T-helper 9 cell (primary cell): ENCODE measurements at places on chromosomes 2 and 18.

DNA sequence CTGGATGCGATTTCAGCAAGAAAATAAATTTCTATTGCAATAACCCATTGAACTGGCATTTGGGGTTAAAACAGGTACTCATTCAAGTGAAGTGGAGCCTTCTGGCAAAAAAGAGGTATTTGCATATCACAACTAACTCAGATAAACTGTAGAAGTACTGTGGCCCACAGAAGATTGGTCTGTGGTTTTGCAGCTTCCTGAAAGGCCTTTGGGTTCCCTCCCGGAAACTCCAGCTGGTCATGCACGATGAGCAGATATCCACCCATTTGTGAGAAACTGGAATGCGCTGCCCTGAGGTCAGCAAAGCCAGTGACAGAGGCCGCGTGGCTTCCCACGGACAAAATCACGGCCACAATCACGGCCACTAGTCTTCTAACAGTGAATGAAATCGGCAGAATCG lies 106.3 kb downstream of the EPHA4 start:
- no peak for DNase-seq

- no peak for DNase-seq
Observed at GRCh38 chr2:188294352-188294926, 2.8 kb downstream of the GULP1 start.

GRCh38 chr2:122132147-122132691 lies 376.8 kb downstream of the TSN start:
- no peak for DNase-seq

GRCh38 chr2:102735416-102736109 lies 26.3 kb upstream of the TMEM182 start:
- no peak for DNase-seq

DNA sequence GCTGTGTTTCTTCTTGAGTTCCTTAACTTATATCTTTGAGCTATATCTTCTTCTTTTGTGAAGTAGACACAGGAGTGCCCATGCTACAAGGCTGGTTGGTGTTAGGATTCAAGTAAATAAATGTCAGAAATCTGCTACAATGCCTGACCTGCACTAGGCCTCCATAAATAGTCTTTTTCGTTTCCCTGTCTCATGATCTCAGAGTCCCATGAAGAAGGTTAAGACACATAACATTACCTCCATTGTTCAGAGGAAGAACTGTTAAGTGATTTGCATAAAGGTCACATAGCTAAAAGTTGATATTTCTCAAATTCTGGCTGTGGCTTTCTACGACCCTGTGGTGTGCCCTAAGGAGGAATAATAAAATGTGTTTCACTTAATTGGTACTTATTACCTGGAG lies 228.4 kb downstream of the KCNS3 start:
- no peak for DNase-seq

DNA sequence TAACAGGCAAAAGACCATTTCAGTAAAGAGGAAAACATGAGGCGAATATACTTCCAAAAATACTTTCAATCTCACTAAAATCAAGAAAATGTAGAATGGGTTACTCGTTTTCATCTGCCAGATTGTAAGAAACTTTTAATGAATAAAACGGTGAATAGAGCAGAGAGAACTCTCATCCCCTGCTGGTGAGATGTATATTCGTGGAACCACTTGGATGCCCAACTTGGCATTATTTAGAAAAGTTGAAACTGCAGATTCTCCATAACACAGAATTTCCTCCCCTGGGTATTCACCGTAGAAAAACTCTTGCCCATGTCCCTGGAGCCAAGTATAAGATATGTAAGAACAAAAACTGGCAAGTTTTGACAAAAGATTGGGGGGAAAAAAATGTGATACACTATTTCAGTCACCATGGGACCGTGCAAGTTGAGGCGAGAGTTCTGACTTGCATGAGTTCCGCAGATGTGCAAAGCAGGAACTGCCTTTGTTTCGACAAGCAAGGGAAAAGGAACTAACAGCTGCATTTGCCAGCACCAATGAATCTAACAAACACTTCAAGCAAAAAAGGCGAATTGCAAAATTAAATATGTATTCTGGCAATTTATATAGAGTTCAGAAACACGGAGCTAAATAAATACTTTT lies 14.8 kb downstream of the TIMM21 start:
- DNase-seq, result no peak

GRCh38 chr18:225745-226144 lies 42.1 kb downstream of the THOC1 start:
- no peak for DNase-seq

- DNase-seq, result no peak
Observed at GRCh38 chr2:22800412-22800811, 584.6 kb upstream of the KLHL29 start.

- no peak for DNase-seq
Observed at GRCh38 chr2:120515759-120516678, 170.1 kb downstream of the INHBB start.

DNA sequence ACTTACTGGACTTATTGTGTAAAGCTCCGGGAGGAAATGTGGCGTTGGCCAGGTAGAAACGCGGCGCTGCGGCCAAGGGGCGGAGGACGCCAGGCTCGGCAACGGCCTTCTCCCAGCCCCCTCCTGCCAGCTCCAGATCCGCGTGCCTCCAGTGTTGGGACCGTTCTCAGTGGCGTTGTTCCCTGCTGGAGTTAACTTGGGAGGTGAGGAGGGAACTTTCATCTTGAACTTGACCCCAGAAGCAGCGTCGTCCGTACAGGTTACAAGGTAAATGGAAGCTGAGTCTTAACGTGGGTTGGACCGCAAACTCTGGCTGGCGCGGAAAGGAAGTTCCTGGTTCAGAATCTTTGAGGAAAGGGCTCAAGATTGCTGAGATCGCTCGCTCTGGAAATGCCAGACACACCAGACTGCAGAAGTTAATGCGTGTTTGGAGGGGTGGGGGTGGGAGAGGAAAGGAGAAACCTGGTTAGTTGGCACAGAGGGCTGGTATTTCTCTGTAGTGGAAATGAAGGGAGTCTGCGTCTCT lies 1.3 kb downstream of the TANC1 start:
- DNase-seq, result no peak

- no peak for DNase-seq
Observed at GRCh38 chr2:222960126-222960525, 91.9 kb upstream of the KCNE4 start.

GRCh38 chr2:220272656-220273055 lies 645.2 kb downstream of the SLC4A3 start:
- DNase-seq, result no peak

DNA sequence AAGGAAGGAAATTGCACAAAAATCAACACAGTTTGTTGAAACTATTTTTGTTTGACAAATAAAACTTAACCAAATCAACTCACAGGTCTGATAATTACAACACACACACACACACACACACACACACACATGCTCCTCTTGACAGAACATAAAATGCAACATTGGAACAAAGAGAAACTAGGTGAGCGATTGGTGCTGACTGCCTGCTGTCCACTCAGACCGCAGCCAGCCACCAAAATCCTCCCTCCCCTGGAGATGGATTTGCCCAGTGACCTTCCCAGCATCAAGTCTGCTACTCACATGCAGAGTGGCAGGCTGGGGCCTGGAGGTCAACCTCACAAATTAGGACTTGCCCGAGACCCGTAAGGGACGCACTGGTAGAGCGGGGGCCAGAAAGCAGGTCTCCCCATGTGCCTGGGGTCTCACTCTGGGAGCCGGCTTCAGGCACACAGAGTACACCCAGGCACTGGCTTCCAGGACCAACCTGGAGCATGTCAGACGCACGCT lies 61.4 kb downstream of the DIPK1C start:
- no peak for DNase-seq

DNA sequence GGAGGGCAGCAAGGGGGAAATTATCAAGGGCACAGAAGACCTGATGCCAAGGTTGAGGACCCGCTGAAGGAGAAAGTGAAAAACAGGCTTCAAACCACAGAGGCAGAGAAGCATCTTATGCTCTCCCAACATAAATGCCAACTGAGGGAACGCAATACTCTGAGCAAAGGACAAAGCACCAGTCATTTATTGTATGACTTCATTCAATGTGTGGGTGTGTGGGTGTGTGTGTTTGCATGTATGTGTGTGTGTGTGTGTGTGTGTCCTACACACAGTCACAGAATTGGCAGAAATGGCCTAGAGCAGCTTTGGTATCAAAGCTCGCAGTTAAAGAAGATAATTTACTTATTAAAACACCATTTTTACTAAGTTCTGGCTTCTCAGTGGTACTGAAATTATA lies 51.4 kb downstream of the UXS1 start:
- DNase-seq, result no peak

DNA sequence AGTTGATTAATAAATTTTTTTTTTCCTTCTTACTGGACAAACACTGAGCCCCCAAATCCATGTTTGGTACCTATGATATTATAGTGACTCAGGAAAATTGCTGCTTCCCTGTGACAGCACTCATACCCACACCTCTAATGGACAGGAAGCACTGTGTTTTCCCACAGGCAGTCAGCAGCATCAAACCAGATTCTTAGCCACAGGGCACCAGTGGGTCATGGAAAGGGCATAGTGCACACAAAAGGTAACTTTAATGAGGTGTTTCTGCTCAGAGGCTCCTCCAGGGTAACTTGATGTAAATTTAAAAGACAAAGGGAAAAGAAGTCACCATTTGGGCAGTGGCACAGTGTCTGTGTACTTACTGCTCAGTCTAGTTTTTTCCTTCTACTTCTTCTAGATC lies 34.1 kb downstream of the SERPINB11 start:
- DNase-seq, result no peak

DNA sequence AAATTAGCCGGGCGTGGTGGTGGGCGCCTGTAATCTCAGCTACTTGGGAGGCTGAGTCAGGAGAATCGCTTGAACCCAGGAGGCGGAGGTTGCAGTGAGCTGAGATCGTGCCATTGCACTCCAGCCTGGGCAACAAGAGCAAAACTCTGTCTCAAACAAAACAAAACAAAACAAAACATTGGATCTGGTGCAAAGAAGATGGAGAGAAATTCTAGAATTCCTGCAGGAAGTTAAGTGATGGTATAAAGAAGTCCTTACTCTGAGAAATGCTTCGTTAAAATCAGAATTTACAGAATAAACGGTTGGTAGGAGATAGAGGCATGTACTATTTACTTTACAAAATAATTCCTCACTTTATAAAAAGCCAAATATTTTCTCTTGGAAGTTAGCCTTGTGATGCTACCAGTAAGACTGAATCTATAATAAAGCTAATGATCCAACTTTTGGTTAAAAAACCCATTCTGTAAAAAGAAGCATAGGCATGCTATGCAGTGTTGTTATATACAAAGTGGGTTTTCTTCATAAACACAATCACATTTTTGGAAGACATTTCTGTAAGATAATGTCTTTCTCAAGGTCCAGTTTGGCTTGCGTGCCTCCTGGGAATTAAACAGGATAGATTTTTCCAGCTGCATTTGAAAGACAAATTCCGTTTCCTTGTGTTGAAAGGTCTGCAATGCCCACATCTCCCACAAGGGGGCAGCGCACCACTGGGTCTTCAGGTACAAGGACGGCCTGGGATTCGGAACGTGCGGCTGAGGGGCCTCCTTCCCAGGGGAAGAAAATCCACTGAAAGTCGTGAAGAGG lies 35.6 kb upstream of the PNO1 start:
- peak; percentile 78 for DNase-seq

DNA sequence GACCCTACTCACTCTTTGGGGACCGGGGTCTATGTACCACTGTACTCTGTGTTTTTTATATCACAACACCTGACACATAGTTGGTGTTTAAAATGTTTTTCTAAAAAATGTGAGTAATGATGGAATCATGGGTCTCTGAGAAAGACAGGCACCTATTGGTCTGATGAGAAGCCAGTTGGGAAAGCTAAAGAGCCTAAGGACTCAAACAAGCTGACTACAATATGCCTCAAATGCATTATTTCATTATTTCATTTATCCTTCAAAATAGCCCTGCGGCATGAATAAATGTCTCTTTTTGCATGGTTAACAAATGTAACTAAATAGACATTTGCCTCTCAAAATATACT lies 102.9 kb upstream of the SCN1A start:
- DNase-seq, result no peak

DNA sequence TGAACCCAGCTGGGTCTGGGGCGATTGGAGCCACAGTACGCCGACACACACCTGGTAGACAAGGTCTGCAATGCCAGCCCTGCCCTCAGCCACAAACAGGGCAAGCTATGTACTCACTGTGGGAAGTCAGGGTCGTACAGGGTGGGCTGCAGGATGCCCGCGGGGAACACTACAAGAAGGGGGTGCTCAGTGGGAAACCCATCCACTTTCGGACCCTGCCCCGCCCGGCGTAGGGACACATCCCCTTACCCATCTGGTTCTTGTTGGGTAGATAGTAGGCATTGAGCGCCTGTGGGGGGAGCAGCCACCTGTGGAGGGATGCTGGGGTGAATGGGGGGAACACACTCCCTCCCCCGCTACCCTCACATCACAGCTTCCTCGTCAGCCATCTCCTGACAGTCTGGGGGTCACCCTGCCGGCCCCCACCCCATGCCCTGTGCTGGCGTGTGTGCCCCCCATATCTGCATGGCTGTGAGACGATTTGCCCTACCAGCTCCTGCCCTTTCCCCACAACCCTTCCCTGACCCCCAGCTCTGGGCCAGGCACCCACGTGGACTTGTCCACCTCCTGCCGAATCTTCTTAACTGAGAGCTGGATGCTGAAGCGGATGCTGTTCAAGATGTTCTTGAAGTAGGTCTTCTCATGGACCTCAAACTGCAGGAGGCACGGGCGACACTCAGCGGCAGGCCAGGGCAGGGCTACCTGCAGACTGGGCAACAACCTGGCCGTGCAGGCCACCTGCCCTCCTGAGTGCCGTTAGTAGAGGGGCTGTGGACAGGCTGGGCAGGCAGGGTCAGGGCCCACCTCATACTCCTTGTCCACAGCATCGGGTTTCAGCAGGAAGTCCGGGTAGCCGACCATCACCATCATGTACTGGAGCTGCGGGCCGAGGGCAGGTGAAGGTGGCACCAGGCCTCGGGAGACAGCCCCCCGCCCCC lies 5.1 kb downstream of the ECEL1 start:
- no peak for DNase-seq

GRCh38 chr2:126343136-126343535 lies 312.8 kb upstream of the GYPC start:
- DNase-seq, result no peak

- no peak for DNase-seq
Observed at GRCh38 chr2:159506764-159507440, 109.4 kb downstream of the BAZ2B start.

GRCh38 chr2:176768185-176768584 lies 444.4 kb upstream of the HNRNPA3 start:
- DNase-seq, result no peak

DNA sequence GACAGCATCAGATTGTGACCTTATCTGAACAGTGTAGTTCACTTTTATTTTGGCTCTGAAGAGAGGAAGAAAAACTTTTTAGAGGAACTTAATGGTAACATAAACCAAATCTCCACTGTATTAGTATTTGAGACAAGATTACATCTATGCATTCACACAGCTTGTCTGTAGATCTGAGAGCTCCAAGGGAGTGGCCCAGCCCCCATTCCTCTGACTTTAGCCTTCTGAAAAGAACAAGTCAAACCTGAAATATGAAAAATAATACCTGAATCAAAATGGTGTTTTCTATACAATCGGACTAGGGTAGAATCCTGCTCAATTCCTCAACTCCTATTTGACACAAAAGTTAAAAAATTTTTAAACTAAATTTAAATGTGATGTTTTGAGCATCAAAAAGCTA lies 23.1 kb downstream of the STARD7 start:
- no peak for DNase-seq

- no peak for DNase-seq
Observed at GRCh38 chr2:134368009-134368817, 114.3 kb downstream of the MGAT5 start.

GRCh38 chr2:181674461-181674860 lies 5.9 kb downstream of the NEUROD1 start:
- no peak for DNase-seq
